ENCODE measurements at places on chromosomes 7 and 10.
A peak's percentile ranks its signal among the peaks of the same experiment; 100 is the strongest.

DNA sequence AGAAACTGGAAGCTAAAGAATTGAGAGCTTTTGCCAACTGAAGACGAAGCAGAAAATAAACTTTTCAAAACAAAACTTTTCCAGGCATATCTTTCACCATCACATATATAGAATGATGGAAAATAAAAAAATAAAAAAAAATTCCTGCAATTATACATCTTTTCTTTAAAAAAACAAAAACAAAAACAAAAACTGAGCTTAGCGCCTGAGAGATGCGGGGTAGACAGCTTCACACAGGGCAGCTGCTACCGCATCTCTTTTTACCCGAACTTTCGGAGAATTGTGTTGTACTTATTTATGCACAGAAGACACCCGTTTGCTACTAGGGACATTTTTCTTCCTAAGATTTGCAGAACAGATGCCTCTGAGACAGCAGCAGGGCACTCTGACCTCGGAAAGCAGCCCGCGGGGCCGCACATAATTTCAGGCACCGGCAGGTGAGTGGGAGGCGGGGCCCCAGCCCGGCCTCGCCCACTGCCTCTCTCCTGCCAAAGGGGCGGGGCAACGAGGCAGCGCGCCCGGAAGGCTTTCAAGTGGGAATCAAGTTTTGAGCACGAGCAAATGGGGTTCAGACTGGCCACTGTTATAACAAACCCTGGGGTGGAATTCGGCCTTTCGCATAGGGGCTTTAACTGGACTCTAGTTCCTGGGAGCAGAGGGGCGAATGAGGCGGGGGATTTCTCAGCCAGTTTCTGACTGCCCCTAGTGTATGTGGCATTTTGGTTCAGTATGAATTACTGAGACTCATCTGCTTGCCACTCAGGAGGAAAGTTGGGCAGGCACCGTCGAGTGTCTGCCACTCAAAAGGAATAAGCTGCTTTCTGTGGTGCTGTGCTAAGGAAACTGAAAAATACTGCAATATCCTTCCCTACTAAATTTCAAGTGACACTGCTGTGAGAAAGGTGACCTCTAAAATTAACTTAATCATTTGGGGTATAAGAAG is 18.5 kb upstream of the FAM133B start:
- DNase-seq: no peak

DNA sequence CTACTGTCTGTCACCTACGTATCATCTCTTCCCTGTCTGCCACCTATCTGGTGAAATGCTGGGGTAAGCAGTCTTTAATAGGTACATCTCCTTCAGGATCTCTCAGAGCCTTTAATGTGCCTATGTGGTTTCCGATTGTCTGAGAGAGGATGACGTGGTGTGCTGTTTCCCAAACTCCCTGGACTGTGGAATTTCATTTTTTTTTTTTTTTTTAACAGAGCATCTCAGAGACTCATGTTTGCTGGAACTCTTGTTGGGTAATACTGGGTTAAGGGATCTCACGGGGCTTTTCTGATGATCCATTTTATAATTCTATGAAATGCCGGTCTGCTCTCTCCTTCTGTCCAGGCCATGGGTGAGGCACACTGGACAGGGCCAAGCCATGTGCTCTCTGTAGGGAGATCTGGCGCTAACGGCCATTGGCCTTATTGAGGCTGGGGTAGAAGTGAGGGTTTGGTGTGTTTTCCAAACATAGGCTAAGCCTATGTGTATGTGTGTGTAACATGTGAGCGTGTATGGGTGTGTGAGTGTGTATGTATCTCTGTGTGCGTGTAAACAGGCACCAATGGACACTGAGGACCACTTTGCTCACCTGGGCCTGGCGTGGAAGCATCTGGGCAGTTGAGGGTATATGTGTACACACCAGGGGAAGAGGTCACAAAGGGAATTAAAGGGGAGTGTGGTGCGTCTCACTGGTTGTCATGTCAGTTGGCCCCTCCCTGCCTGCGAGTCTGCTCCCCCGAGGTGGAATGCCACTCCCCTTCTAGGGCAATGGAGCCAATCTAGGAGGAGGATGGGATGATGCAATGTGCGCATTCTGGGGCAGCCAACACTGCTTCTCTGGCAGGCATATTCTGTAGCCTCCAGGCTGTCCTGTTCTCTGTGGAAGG is 7.8 kb downstream of the ADRA2A start:
- DNase-seq: no peak

- no peak for DNase-seq
Observed at GRCh38 chr7:5041047-5041446, 4.6 kb upstream of the RBAK start.

- DNase-seq: peak; percentile 99
Observed at GRCh38 chr7:105531792-105532671, at the start of gene RINT1. RINT1 (plus strand) TSS chr7:105532201; CDS start chr7:105532316, 115 bp downstream.

- no peak for DNase-seq
Observed at GRCh38 chr10:7311218-7311849, 99.5 kb downstream of the SFMBT2 start.

GRCh38 chr10:75959209-75959608 is 527.8 kb downstream of the LRMDA start:
- DNase-seq: no peak
